Posterior cingulate gyrus (tissue), 11 donors: ENCODE measurements at places on chromosomes 7 and 10.

DNA sequence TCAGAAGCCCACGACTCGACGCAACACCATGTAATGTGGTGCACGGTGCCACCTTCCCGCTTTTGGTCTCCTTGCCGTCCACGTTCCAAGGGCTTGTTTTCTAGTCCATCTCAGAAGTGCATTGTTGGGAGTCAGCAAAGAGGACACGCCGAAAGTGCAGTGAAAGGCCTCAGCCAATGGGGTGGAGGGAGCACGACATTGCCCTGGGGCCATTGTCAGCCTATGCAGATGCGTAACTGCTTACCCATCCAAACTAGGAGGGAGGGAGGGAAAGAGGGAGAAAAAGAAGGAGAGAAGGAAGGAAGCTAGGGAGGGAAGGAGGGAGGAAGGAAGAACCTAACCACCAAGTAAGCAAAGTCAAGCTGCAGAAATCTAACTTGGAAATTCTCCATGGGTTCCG is 202.4 kb downstream of the CCDC3 start:
- DNase-seq: no peak

- no peak for DNase-seq
These were observed 162.8 kb upstream of the NFE2L3 start for GRCh38 chr7:25989140-25989705.

GRCh38 chr10:85105614-85106255 is 777.3 kb downstream of the CCSER2 start:
- no peak for DNase-seq

DNA sequence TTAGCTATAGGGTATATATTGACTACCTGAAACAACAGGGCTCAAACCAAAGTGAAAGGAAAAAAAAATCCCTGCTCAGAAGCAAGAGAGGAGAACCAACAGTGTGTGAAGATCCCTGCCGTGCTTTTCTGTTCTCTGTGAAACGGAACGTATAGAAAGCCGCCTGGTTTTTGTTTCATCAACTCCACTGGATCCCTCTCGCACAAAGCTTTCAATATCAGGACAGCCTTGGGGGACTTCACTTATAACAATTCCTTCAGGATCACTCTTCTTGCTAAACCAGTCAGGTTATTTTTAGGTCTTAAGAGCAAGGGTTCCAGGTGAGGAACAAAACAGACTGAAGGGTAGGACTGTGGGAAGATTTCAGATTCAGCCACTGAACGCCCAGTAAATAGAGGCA is 151.1 kb upstream of the CACNA2D1 start:
- no peak for DNase-seq

DNA sequence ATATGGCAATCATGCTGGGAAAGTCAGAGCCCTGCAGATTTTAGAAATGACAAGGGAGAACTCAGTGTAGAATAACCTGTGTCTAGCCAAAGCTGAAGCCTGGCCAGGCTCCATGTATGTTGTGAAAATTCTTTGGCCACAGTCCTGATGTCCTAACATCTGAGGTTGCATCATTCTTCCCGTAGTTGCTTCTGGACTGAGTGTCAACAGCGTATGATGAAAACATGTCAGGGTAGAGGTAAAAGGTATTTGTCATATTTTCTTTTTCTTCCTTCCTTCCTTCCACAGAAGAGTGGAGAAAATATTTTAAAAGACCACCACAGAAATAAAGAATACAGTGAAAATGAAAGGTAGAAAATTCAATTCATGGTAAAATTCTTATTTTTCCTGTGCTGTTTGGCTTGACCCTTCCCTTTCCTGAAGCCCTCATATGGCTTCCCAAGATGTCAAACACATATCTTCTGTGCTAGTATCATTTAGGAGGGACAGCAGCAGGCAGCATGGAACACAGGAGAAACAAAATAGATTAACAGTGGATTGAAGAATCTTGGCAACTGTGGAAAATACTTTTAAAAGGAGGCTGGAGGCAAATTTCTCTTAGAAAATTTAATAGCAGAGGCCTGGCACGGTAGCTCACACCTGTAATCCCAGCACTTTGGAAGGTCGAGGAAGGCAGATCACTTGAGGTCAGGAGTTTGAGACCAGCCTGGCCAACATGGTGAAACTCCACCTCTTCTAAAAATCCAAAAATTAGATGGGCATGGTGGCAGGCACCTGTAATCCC is 18.9 kb upstream of the NRBF2 start:
- no peak for DNase-seq

DNA sequence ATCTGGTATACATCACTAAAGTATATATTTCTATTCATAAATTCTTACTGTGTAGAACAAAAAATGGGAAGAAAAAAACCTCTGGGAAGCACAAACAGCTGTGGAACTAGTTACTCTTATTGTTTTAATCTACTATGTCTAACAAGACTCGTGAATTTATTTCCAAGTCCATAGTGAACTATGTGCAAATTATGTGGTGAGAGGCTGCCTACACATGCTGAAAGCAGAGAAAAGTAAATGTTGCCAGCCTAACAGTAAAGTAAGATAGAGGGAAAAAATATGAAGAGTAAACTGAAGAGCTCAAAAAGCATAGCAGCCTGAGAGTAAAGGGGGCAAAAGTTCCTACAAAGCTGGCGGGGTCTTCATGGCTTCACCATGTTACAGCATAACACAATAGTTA is 3.0 kb downstream of the GDI2 start:
- DNase-seq: no peak

GRCh38 chr10:42753507-42754154 is 29.0 kb upstream of the BMS1 start:
- DNase-seq: no peak

DNA sequence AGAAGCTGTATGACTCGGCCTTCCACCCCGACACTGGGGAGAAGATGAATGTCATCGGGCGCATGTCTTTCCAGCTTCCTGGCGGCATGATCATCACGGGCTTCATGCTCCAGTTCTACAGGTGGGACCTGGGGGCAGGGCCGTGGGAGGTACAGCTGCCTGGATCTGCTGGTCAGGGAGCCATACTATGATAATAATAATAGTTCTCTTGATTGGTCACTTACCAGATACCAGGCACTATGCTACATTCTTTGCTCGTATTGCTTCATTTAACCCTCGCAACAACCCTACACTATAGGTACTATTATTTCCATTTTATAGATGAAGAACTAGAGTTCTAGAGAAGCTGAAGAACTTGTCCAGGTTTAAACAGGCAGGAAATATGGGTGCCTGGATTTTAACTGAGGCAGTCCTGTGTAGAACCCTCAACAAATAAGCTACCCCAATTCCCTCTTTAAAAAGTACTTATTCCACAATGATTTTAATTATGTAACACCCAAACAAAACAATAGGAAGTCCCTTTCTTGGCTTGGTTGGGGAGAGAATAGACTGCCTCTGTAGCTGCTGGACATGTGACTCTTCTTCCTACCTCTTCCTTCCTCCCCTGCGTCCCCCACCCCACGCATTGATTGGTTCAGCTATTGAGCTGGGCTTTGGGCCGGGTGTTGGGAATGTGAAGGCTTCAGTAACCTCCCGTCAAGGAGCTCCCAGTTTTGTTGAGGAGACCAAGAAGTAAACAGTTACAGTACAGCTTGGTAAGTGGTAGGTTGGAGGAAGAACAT is 12.8 kb downstream of the SFXN2 start:
- no peak for DNase-seq

DNA sequence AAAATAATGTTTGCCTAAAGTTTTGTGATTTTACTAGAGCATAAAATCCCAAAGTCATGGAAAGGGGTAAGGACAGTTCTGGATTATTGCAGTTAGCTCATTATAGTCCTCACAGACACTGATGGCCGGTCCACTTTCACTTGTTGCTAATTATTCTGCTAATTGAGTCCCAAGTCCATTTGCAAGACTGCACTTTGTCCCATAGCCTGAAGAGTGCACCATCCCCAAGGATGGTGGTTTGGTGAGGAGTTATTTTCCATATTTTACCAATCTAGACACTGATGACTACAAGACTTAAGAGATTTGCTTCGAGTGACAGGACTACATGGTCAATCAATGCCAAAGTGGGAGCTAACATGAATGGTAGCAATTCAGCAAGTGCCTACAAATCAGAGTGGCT is 181.8 kb upstream of the CACNA2D1 start:
- DNase-seq: no peak

DNA sequence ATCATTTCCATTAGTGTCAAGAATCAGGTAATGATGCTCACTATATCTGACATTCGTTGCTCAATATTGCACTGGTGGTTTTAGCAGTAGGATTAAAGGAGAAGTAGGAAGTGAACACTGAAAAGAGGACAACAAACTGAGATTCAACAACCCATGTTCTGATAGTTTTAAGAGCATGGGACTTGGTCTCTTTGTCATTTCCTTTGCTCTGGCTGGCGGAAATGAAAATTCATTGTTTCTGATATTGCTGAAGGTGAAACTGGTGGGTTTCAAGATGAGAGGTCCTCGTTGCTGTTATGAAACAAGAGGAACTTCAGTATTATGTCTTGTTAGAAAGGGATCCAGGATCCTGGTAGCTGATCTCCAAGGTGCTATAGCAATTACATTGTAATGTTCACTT is 129.0 kb downstream of the DNAH11 start:
- no peak for DNase-seq

DNA sequence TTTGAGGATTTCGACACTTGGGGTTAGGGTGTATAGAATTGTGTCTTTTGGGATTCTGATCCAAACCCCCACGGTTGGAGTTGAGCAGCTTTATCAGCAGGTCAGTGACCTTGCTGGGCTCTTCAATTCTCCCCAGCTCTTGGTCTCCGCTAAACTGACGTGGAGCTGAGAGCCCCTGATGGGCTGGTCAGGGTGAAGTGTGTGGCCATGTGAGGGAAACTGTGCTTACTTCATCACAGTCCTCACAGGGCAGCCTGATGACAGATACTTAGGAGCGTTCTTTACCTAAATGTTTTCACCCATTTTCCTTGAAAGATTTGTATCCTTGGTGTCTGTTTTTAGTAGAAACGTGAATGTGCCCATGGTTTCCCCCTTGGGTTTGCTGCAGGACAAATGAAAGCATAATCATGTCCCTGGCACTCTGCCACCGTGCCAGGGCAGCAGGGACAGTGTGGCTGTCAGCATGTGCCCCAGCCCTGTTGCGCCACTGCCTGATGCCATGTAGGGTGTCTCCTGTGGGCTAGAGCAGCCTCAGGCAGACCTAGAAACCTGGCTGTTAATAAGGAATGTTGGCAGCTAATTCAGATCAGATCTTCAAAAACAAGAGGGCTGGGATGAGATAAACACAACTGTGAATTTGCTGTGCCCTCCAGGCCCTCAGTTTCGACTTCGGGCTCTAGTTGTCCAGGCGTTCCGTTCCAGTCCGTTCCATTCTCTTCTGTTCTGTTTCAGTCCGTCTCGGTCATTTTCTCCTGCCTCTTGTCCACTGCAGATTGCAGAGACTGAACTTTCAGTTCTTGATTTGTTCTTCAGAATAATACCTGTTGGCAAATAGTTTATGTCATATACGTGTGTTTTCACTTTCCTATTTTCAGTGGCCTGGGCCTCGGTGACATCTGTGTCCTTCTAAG is 96.8 kb downstream of the TRRAP start:
- DNase-seq: no peak

DNA sequence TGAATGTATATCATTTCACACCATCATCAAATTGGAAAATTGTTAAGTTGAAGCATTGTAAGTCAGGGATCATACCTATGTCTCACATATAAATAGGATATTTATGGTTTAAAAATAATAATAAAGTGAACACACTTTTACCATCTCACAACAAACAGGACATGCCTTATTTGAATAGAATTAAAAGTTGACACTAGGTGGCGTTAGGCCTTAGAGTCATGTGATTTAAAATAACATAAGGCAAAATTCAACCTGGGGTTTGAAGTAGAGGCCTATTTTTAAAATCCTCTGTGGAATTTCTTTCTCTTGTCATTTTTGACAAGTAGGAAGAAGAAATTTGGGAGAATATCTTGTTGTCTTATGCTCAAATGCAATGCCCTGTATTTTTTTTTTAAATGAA is 184.7 kb upstream of the PCDH15 start:
- DNase-seq: no peak

DNA sequence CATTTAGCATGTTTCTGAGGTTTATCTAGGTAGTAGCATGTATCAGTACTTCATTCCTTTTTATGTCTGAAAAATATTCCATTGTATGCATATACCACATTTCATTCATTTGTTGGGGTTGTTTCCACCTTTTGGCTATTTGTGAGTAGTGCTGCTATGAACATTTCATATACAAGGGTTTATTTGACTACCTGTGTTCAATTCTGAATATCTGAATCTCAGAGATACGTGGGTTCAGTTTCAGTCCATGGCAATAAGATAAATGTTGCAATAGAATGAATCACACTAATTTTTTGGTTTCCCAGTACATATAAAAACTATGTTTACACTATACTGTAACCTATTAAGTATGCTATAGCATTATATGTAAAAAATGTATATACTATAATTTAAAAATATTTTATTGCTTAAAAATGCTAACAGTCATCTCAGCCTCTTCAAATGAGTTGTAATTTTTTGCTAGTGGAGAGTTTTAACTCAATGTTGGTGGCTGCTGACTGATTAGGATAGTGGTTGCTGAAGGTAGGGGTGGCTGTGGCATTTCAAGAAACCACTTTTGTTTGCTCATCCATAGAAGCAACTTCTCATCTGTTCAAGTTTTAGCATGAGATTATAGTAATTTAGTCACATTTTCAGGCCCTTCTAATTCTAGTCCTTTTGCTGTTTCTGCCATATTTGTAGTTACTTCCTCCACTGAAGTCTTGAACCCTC is 13.9 kb downstream of the PLEKHA1 start:
- no peak for DNase-seq

GRCh38 chr7:29652556-29652955 is 88.9 kb downstream of the PRR15 start:
- DNase-seq: no peak

GRCh38 chr10:89861584-89862301 is 160.4 kb downstream of the KIF20B start:
- DNase-seq: no peak

- no peak for DNase-seq
These were observed 103.8 kb upstream of the CCNY start for GRCh38 chr10:35232527-35232926.

DNA sequence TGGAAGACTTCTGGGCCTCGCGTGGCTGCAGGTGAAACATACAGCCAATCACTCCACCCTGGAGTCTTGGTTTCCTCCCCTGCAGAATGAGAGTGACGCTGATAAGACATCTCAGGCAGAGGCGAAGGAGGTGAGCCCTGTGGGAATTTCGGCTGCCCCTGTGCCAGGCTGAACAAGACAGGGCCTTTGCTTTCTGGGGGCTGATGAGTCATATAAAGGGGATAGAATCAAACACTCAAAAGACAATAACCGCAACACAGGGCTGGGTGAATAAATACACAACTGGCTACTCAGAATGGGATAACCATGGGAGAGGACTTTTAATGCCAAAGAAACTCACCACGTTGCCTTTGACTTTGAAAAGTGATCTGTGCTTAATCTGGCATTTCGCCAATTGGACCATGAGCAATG is 143.8 kb downstream of the KCNMA1 start:
- no peak for DNase-seq

GRCh38 chr7:139317939-139318505 is 23.1 kb upstream of the FMC1 start:
- no peak for DNase-seq

- DNase-seq: no peak
These were observed 28.5 kb upstream of the FRAT2 start for GRCh38 chr10:97363071-97363470.
